ENCODE measurements at places on chromosomes 6 and 20.

- DNase-seq, result no peak
Observed at GRCh38 chr6:75299801-75300530, 15.4 kb upstream of the TMEM30A start.

DNA sequence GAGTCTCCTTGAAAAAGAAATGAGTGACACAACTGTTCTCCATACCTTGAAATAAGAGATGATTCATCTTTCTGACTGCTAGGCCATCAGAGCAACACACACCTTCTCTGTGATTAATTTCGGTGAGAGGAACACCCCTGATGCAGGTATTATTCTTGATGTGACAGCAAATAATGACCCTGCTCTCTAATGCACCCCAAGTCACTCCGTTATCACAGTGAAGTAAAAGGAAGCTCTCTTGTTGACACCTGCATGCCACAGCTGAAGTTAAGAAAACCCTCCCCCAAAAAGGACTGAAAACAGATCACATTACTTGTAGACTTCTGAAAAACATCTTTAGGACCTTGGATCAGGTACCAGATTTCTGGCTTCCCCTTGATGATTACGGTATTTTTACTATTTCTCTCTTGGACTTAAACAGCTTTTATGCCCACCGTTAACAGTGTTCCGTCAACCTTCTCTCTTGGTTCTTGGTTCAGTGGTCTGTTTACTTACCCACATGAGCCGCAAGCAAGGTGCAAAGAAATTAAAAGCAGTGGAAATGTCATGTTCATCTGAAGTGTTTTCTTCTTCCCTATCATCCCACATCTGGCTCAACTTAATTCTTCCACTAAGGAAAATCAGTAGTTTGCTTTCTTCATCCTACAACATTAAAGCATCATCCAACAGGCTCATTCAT lies 249.7 kb downstream of the GMPR start:
- no peak for DNase-seq

DNA sequence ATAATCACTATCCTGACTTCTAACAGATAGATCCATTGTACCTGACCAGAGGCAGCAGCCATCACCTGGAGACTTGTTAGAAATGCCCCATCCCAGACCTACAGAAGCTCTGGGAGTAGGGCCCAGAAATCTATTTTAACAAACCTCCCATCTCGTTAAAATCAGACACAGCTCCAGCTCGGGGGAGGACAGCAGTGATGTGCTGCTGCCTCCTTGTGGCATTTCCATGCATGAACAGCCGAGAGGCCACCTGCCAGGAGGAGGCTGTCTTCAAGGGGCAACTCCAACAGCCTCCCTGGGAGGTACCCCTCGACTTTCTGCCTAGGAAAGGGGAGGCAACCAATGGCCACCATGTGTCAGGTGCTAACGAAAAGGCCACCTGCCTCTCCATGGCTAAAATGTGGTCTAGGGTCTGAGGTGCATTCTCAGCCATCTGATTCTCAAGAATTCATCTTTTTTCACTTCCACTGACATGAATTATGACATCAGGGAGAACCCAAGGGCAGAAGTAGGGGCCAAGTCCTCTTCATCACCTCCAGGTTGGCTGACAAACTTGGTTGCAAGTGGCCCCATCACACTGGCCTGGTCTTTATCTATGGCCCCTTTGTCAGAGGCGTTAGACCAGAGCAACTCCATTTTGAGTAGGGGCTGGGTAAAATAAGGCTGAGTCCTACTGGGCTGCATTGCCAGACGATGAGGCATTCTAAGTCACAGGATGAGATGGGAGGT lies 12.2 kb upstream of the KCNK15 start:
- peak; percentile 69 for DNase-seq

- DNase-seq, result no peak
Observed at GRCh38 chr6:163630572-163630971, 216.1 kb downstream of the QKI start.

GRCh38 chr6:119871520-119871919 lies 522.0 kb upstream of the MAN1A1 start:
- no peak for DNase-seq

DNA sequence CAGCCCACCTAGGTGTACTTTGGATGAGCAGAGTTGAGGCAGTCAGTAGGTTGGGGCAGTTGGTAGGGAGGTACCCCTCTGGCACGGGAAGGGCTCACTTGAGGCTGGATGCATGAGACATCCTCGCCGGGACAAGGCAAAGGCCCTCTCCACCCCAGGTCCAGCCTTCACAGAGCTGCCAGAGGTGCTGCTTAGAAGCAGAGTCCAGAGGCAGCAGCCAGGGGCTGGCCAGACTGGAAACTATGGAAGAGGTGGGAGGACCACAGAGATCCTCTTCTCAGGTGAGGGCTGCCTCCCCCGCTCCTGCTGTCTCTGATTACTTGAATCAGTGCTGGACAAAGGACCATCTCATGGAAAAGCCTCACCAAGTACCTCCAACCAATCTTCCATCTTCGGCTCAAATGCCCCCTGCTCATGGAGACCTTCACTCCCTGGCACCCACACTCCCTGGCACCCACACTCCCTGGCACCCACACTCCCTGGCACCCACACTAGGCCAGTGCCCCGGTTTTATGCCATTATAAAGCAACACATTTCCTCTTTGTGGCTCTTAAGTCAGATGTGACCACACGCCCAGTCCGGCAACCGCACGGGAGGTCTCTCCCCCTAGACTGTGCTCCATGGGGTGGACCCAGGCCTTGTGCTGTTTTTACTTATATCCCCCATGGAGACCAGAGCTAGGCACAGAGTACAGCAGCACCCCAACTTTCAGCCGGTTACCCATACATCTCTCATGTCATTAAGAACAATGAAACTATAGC lies 100.1 kb downstream of the YTHDF1 start:
- DNase-seq, result no peak

DNA sequence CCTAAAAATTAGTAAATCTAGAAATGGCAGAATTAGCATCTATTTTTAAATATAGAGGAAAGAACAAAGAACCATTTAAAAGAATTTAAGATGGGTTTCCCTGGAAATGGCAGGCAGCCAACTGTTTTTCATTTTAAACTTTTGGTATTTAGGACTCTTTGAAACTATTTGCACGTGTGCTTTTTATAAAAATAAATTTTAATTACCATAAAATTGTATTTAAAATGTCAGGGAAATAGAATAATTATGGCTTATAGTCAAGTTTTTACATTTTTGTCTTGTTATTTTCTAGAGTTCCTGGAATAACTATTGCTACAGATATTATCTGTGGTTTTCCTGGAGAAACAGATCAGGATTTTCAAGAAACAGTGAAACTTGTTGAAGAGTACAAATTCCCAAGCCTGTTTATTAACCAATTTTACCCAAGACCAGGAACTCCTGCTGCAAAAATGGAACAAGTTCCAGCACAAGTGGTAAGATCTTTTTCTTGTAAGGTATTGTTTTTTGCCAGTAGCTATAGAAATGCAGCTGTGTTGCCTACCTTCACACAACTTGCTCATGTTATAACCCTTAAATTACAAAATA lies 528.7 kb upstream of the SOX4 start:
- DNase-seq, result no peak

All from fibroblast of gingiva (primary cell).